Memory B cell (primary cell): ENCODE measurements at places on chromosomes 16 and 17.

DNA sequence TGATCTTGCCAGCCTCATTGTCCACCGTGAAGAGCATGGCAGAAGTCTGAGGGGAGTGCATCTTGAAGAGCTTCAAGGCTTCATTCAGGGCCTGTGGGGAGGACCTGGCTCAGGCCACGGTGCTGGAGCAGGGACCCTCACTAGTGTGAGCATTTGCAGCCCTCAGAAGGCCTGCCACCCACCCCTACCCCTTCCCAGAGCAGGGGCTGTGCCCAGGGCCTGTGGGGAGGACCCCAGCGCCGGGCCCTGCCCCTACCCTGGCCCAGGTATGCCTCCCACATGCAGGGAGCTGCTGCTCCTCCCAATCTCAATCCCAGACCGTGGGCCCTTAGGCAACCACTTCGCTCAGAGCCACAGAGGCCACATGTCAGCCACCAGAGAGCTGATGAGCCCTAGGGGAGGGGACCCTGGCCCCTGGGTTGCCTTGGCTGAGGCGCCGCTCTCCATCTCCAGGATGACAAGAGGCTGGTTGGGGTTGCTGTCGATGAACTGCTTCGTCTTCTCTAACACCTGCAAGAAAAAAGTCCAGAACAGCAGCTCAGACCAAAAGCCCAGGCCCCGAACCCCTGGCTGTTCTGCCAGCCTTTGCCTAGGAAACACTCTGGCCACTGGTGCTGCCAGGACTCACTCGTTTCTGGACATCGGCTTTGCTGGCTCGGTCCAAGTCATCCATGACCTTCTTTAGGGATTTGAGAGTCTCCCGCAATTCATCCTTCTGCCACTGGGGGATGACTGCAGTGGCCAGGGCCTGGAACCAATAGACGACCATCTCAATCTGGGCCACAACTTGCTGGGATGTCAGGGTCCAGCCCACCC lies 1.8 kb upstream of the EXOSC6 start:
- DNase-seq = no peak

- no peak for DNase-seq
Observed at GRCh38 chr17:42989141-42989540, 8.8 kb downstream of the RUNDC1 start.

- no peak for DNase-seq
Observed at GRCh38 chr17:76753061-76753961, 15.4 kb downstream of the MFSD11 start.

GRCh38 chr16:1225051-1225451 lies at the start of gene TPSG1:
Gene TPSG1, minus strand, starts transcription at chr16:1225268. Its CDS starts 16 bp downstream, at chr16:1225252.
- no peak for DNase-seq

DNA sequence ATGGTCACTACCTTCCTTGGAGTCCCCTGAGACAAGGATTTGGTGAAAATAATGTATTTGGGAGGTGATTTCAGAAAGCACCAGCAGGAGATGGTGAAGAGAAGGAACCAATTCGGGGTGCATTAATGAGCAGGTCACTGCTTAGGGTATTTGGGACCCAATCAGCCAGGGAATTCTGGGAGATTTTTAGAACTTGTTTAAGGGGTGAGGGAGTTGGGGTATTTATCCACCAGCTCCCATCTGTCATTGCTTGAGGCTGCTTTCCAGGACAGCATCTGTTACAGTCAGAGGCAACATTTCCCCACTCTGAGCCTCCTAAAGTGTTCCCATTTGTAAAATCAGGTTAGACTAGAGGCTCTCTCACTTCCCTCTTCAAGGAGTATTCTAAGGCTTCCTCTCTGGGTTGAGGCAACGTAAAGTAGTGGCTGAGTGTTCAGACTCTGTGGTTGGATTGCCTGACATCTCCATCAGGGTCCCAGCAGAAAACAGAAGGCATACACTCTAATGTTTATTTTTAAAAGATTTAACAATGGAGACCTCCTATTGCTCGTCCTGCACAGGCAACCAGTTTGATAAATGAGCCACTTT lies 60.9 kb downstream of the CLEC19A start:
- DNase-seq = no peak

DNA sequence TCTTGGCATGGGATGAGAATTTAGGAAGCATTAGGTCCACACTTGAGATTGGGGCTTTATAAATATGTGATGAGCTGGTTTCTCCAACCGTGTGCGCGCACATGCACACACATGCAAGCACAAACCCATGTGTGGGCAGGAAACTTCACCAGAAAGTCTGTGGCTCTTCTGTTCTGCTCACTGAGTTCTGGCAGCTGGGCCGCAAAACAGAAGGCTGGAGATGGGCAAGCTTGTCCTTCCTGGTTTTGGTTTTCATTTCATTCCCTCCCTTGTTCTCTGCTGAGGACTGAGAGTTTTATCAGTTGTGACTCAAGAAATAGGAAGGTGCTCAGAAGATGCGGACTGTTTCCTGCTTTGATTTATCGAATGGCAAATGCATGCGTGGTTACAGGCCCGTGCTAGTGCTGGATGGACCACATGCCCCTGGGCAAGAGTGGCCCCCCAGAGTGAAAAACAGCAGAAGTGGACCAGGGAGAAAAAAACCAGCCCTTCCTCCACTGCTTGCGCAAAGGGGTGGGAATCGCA lies 14.1 kb downstream of the MAP3K14 start:
- peak; percentile 44 for DNase-seq

DNA sequence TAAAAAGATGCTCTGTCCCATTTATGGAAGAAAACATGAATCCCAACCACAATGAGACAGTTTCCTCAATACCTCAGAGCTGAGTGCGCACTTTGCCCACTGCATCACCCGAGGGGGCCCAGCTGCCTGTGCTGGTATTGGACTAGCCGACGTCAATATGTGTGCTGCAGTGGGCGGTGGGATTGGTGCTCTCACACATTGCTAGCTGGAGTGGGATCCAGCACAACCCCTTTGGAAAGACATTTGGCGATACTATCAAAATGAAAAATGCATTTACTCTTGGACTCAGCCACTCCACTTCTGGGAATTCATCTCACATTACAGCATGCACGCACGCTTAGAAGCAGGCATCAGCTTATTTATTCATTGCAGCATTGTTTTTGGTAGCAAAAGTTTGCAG lies 289.2 kb upstream of the FOXF1 start:
- DNase-seq = no peak

GRCh38 chr17:64212122-64212521 lies 50.9 kb downstream of the TEX2 start:
- DNase-seq = no peak

GRCh38 chr16:19555938-19556771 lies 652 bp downstream of the VPS35L start:
- DNase-seq = no peak

- DNase-seq = peak; percentile 74
Observed at GRCh38 chr16:16127469-16128116, 95.7 kb downstream of the ABCC6 start.

GRCh38 chr17:82687871-82688270 lies 10.6 kb downstream of the RAB40B start:
- DNase-seq = no peak

DNA sequence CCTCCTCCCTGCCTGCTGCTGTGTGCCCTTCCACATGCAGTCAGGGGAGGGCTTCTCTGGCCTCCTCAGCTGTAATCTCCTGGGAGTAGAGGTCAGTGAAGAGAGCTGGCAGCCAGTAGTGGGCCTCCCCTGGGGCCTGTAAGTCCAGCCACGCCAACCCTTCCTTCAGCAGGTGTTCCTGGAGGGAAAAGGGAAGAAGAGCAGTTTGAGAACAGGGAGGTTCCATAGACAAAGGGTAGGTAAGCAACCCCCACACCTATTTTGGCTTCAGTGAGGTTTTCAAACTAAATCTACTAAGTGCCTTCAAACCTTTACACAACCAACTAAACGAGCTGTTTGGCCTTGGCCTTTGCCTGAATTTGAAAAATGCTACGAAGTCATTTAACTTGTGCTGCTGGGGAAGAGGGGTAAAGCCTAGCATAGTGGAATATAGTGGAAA lies 14.2 kb downstream of the SNF8 start:
- DNase-seq = no peak
